ENCODE measurements at places on chromosomes 7 and 10. TPM values are rescaled to one million over a fixed set of nuclear protein-coding genes. Genes with fewer than 3 reads are reported as not detected.

- no peak for DNase-seq
These were observed 552 bp downstream of the SLC25A16 start for GRCh38 chr10:68526634-68527307.

DNA sequence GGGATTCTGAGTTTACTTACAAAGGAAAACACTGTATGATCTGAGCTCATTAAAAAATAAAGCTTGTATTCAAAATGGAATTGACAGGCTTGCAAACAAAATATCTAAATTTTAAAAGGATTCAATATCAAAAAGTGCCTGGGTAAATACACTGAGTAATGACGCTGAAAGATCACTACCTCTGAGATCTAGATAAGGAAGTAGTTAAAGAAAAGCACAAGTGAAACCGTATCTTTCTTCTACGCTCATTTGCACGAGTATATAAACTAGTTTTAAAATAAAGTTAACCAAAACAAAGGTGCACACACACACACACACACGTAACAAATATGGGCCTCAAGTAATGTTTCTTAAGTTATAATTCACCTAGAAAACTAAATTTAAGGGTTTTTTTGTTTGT is 93.4 kb downstream of the SNX13 start:
- no peak for DNase-seq

DNA sequence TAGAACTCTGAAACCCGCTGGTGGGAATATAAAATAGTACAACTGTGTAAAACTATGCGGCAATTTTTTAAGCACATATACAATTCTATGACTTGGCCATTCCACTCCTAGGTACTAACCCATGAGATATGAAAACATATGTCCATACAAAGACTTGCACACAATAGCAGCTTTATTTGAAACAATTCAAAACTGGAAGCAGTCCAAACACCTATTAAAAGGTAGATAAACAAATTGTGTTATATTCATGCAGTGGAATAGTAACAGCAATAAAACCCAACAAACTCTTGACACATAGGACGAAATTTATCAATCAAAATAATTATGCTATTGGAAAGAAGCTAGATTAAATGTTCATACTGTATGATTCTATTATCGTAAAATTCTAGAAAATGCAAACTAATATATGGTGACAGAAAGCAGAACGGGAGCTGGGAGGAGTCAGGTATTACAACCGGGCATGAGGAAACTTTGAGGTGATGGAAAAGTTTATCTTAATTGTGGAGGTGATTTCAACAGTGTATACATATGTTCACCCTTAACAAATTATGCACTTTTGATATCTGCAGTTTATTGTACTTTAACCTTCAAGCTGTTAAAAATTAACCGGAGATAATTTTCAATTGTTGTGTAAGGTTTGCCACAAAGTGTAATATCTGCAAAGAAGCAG is 803 bp upstream of the STK31 start:
- no peak for DNase-seq

- no peak for DNase-seq
These were observed 50.2 kb upstream of the PCLO start for GRCh38 chr7:83212883-83213282.

Gene ST8SIA6
- 1.8 TPM for polyA plus RNA-seq

Gene SPDYE18
- 0.18 TPM for polyA plus RNA-seq

Gene MALRD1
- polyA plus RNA-seq: 2.6 TPM

Gene AGAP5
- polyA plus RNA-seq: 6.7 TPM

- peak; percentile 26 for DNase-seq
These were observed 23.2 kb downstream of the UPF2 start for GRCh38 chr10:12019283-12019971.

- no peak for DNase-seq
These were observed 1.1 kb upstream of the ICA1 start for GRCh38 chr7:8263048-8263447.
